Motor neuron (in vitro differentiated cells): ENCODE measurements at places on chromosomes 2 and 18. TPM values are rescaled to one million over a fixed set of nuclear protein-coding genes. Genes with fewer than 3 reads are reported as not detected.

- no peak for ATAC-seq
Measured at GRCh38 chr2:144738749-144739148, 218.8 kb upstream of the ZEB2 start.

DNA sequence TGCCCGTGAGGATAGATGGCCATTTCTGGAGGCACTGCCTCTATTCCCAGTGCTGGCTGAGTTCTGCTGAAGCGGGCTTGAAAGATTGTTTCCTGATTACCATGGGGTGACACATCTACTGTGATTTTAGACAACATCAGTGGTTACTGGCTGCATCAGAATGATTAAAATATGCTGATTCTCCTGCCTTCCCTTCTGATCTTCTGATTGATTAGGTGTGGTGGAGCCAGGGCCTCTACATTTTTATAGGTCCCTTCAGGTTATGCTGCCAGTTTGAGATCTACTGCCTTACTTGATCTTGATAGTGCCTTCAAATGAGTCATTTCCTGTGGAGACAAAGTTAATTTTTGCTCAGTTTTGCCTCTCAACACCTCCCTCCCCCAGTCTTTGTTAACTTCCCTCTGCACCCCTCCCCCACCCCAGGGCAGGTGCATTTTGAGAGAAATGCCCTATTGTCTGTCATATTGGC, 31.6 kb upstream of the SNORC start:
- no peak for ATAC-seq

GRCh38 chr18:23177433-23178072, 42.3 kb downstream of the CABLES1 start:
- ATAC-seq: no peak

LIMS4 gene
- 2.4 and 3.2 TPM in 2 replicates for total RNA-seq

FAM228A gene
- total RNA-seq: 0.38 and 0.87 TPM in 2 replicates
